Left cardiac atrium (tissue), 4 donors: ENCODE measurements at places on chromosomes 12 and 14.

DNA sequence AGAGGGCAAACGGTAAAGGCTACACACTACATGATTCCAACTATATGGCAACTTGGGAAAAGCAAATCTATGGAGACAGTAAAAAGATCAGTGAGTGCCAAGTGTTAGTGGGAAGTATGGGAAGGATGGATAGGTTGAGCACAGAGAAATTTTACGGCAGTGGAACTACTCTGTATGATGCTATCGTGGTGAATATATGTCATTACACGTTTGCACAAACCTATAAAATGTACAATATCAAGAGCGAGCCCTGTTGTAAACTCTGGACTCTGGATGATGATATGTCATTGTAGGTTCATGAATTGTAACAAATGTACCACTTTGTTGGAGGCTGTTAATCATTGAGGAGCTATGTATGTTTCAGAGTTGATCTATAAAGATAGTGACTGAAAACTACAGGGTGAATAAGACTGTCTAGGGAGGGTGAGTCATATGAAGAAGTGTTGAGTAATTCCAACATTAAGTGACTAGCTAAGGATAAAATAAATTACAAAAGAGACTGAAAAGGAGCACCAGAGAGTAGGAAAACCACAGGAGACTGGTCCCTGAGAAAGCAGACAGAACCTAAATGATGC is 349.2 kb upstream of the LMO3 start:
- DNase-seq, result no peak

DNA sequence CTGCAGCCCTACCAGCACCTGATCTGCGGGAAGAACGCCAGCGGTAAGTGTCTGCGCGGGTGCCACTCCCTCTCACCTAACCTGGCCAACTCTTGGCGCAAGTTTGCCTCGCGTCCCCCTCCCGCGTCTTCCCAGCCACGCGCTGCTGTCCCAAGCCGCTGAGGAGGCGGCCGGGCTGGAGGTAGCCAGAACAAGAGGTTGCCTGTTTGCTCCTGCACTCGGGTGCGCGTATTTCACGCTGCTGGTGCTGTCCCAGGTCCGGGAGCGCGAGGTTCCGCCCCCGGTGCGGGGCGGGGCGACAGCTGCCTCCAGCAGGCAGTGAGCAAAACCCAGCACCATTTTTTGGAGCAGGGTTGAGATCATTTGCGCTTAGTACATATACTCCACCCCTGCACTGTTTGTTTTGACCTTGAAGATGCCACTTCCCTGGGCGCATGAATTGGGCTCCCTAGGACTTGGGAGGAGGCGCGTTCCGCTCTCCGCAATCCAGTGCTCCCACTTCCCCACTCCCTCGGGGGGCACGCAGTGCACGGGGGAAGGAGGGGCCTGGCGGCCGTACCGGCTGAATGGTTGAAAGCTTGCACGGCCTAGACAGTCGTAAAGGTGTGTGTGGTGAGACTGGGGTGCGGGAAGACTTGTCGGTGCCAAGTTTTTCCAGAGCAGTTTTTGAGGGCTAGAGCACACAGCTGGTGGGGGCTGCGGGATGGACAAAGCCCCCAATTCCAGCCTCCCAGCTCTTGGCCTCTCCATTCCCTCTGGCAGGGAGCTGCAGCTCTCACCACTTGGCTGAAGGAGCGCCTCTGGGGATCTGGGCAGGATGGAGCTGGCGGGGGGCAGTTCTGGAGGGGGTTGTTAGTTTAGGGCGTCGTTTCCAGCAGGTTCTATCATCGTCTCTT is 226.9 kb upstream of the CRY1 start:
- DNase-seq, result peak; percentile 28

DNA sequence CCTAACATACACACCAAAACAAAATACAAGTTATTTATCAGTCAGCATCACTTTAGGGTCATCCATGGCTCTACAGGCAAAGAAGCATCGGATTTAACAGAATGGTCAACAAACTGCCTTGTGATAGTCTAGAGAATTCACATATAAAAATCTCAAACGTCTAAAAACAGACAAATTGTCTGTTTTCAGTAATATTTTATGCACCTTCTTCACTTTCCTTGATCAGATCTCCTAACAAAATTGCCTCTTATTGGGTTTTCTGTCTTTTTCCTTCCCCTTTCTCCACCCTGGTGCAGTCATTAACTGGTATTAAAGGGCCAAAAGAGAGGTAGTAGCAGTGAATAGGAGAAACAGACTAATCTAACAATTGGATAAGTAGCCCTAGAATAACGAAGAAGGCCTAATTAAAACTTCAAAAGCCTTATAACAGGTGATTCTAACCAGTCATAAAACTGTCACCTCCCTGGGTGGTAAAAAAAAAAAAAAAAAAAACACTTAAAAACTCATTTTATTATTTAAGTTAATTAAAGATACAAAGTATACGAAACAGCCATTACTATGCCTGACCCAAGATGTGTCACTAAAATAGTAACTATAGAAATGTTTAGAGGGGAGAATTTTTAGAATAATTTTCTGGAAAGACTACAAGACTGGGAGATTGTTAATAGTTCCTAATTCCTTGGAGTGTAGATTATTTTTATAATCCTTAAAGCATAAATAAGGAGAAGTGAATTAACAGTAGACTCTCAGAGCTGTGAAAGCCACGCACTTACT is 1.5 kb downstream of the KIF21A start:
- DNase-seq, result no peak

- no peak for DNase-seq
These were observed 2.4 kb upstream of the TRIM9 start for GRCh38 chr14:51097287-51097686.

- DNase-seq, result no peak
These were observed 157.7 kb downstream of the TTC7B start for GRCh38 chr14:90658541-90658967.

GRCh38 chr14:69712599-69713088 is 54.3 kb upstream of the SRSF5 start:
- DNase-seq, result peak; percentile 54

DNA sequence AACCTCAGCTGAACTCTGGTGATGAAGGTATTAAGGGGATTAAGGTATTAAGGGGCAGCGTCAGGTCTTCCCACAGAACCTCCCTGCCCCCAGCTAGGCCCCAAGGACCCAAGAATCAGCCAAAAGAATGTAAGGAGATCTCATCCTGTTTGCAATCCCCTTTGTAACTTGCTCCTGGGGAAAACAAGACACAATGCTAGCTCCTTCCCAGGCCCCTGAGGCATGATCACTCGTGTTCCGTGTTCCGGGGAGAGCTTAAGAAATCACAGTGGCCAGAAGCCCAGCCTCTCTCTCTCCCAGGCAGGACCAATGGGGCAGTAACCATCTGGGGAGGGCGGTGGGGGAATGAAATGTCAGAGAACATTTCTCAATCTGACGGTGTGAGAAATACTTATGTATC is 33.2 kb downstream of the PIGH start:
- no peak for DNase-seq

DNA sequence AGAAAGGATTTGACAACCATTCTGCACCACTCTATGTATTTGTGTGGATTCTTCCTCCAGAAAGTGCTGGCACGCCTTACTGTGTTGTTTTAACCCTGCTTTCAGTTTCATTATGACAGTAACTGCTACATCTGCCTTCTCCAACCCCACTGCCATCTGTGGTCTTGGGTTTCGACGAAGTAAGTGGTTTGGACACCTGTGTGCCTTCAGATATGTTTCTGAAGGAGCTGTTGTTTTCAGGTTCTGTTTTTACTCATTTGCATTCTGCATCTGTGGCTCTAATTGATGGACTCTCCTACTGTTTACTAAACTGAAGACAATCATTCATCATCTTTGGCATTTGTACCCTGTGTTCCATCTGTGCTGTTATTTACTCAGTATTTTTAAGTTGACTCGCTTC is 4.1 kb downstream of the TSHR start:
- DNase-seq, result no peak

DNA sequence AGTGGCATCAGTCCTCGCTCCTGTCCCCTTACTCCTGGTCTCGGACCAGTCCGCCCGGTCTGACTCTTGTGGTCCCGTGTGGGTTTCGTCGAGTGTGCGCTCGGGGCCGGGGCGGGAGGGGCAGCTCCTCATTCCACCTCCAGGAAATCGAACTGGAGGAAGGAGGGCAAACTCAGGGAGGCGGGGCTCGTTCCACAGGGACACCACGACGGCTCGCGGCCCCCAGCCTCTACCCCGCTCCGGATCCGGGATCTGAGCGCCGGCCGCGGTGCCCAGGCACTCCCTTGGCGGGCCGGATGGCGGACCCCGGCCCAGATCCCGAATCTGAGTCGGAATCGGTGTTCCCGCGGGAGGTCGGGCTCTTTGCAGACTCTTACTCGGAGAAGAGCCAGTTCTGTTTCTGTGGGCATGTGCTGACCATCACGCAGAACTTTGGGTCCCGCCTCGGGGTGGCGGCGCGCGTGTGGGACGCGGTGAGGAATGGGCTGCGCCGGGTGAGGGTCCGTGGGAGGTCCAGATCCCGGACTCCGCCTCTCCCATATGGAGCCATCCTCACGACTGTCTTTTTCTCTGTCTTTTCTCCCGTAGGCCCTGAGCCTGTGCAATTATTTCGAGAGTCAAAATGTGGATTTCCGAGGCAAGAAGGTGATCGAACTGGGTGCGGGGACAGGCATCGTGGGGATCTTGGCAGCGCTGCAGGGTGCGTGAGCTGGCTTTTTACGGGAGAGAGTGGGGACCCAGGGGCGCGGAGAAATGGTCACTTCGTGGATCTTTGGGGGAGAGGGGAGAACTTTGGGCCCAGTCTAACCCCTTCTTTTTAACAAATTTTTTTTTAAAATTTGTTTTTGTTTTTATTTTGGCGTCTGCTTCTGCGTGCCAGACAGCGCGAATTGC is at the start of gene EEF1AKMT3:
EEF1AKMT3 (plus strand) TSS at position 186 of the 894 bp plus-strand sequence; CDS start at position 297, 111 bp downstream.
- peak; percentile 78 for DNase-seq

GRCh38 chr12:121769831-121770301 is 23.6 kb downstream of the RHOF start:
- no peak for DNase-seq

DNA sequence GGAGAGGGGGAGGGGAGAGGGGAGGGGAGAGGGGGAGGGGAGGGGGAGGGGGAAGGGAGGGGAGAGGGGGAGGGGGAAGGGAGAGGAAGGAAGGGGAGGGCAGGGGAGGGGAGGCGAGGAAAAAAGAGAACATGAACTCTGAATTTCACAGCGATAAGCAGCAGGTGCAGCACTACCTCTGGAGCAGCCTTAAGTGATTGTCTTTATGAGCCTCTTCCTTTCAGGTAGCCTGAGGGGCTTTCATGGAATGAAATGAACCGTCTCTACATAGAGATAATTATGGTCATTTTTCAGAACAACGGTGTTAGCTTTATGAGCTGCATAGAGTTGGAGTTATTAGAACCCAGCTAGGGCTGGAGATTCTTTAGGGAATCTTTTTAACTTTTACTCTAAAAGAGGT is 18.1 kb upstream of the PTCSC3 start:
- DNase-seq, result no peak

DNA sequence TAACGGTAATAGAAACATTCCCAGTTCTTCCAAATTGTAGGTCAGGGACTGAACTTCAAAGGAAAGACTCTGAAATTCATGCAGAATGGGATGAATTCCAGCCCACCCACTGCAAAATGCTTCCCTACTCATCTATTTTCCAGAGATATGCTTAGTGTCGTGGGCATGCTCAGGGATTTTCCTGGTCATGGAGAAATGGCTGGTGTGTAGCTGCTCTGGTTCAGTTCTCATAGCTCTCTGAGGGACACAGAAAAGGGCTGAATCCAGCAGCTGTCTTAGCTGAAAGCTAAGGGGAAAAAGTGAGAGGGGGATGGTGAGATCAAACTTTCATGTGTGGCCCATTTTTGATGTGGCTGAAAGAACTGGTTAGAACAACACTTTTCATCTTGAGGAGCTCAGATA is 72.9 kb upstream of the KRAS start:
- DNase-seq, result no peak

DNA sequence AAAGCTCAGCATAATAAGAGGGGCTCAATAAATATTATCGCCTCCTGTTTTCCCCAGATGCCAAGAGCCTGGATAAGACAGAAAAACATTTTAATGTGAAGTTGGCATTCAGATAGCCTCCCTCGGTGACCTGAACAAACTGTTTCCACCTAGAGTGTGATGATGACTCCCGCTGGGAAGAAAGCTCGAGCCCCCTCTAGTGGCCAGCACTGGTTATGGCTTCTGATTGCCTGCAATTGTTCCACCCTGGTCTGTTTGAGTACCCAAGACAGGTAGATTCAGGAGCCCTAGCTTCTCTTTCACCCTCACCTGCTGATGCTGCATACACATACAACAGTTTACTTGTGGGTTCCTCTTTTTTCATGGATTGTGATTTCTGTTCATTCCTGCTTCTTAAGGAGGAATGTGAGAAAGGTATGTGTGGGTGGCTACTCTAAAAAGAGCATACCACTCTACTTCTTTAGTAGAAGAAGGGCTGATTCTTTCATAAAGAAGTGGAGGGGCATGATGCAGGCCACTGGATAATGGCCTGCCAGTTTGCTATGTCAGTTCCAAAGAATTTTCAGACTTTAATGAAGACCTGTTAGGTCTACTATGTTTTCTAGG is 6.4 kb downstream of the ERG28 start:
- DNase-seq, result peak; percentile 79

GRCh38 chr12:50211392-50212070 is 44.4 kb upstream of the CERS5 start:
- no peak for DNase-seq

DNA sequence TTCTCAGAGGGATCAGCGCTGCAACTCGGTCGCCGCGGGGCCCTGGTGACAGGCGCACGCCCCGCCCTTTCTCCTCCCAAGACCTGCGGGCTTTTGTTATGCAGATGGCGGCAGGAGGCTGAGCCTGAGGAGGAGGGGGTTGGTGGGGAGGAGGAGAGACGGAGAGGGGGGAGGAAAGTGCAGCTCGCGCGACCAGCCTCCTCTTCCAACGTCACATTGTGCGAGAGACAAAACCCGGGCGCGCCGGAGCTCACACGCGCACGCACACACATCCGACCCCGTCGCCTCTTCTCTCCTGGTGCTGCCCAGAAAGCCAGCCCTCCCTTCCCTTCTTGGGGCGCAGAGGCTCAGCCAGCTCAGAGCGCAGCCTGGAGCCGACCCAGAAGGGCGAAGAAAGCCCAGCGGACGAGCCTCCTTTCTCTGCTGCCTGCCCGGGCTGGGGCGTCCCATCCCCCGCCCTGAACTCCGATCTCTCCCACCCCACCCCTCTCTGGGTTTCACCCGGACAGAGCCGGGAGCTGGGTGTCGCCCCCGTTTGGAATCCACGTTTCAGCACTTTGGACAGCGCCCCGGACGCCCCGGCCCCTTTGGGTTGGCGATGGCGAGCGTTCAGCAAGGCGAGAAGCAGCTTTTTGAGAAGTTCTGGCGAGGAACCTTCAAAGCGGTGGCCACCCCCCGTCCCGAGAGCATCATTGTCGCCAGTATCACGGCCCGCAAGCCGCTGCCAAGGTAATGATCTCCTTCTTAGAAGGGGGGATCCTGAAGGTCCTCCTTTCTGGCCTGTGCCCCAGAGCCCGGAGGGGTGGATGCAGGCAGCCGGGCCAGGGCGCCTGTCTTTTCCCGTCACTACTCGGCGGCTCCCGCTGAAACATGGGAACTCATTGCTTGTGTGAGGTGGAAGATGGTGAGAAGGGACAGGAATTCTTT is at the start of gene SRRM4:
SRRM4 (plus strand) TSS at position 257 of the 927 bp plus-strand sequence; CDS start at position 599, 342 bp downstream.
- DNase-seq, result peak; percentile 29

- no peak for DNase-seq
These were observed 3.0 kb downstream of the ZBTB39 start for GRCh38 chr12:57003395-57003794.
